Activated naive CD4-positive, alpha-beta T cell treated with anti-CD3 and anti-CD28 coated beads, Interleukin-2, amount 50 U/mL, for 72 hours (primary cell): ENCODE measurements at places on chromosomes 1 and 21.

DNA sequence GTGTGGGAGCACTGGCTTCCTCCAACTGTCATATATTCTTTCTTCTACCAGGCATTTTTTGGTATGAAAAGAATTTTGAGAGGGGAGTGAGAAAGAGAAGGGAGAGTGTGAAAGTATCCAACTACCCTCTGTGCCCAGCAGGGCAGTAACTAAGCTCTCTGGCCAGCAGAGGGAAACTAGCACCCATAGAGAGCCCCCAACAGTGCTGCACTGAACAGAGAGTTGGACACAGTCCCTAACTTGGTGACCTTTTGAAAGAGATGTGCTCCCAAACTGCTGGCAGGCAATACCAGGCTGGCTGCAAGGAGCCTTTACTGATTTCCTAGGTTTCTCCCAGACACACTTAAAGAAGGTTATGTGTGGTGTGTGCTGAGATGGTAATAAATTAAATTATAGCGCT is 118.8 kb upstream of the PBX1 start:
- no peak for DNase-seq

- no peak for DNase-seq
These were observed 126.5 kb downstream of the AKT3 start for GRCh38 chr1:243723458-243724043.

- no peak for DNase-seq
These were observed 15.0 kb downstream of the ITSN1 start for GRCh38 chr21:33657124-33657820.

DNA sequence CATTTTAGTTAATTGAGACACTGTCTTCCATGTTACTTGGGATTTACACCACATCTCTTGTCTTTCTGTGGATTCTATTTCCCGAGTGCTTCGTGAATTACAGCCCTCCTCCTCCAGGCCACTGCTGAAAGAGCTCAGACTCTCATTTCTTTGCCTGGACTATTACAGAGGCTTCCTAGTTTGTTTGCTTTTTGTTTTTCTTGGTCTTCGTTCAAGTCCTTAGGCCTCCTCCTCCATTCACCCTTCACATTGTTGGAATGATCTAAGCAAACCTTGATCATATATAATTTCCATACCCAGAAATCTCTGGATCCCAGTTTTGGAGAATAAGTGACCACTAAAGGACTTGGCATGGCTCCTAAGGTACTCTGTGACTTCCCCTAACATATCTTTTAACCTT is 94.1 kb downstream of the CNIH3 start:
- no peak for DNase-seq

GRCh38 chr1:12598974-12599373 is 19.0 kb downstream of the DHRS3 start:
- DNase-seq, result no peak

DNA sequence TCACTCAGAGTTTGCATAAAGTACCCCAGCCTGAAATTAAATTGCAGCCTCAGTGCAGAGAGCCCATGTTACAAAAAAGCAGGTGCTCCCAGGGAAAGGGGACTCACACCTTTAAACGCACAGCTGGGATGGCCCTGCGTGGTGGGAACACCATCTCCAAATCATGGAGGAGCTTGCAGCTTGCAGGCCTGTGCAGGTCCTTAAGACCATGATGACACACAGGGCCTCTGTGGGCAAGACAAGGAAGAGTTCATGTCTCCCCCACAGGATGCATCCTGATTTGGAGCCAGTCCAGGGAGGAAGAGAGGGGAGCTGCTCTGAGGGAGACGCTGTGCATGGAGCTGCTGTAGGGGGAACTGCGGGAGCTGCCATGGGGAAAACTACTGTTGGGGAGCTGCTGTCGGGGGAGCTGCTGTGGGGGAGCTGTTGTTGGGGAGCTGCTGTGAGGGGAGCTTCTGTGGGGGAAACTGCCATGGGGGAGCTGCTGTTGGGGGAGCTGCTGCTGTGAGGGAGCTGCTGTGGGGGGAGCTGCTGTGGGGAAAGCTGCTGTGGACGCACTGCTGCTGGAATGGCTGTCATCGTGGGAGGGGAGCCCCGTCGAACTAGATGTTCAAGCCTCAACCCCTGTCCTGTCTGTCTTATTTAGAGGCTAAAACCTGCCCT is 113.9 kb downstream of the MATN1 start:
- no peak for DNase-seq

DNA sequence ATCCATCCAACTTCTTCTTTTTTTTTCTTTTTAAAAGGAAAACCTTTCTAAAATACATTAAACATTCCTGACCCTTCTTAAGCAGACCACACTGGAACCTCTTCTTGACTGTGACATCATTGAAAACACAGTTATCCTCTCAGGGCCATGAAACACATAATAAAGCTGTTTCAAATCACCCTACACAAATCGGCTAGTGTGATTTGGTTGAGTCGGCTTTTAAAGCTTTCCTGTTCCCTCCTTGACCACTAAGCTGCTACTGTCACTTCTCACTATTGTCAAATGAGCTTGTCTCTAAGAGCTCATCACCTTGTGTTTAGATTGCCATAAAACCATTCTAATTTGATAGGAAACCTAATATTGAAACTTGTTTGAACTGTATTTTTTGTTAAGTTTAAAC is 5.9 kb downstream of the USP24 start:
- DNase-seq, result no peak

- no peak for DNase-seq
These were observed 177.3 kb downstream of the CAMTA1 start for GRCh38 chr1:6962478-6962995.

- DNase-seq, result no peak
These were observed 17.7 kb downstream of the MECR start for GRCh38 chr1:29213055-29213454.

- DNase-seq, result no peak
These were observed 54.6 kb downstream of the GORAB start for GRCh38 chr1:170586321-170587252.

- no peak for DNase-seq
These were observed 21.7 kb downstream of the CRYAA start for GRCh38 chr21:43190544-43190943.

GRCh38 chr1:148160048-148160342 is 7.9 kb upstream of the NBPF11 start:
- no peak for DNase-seq

DNA sequence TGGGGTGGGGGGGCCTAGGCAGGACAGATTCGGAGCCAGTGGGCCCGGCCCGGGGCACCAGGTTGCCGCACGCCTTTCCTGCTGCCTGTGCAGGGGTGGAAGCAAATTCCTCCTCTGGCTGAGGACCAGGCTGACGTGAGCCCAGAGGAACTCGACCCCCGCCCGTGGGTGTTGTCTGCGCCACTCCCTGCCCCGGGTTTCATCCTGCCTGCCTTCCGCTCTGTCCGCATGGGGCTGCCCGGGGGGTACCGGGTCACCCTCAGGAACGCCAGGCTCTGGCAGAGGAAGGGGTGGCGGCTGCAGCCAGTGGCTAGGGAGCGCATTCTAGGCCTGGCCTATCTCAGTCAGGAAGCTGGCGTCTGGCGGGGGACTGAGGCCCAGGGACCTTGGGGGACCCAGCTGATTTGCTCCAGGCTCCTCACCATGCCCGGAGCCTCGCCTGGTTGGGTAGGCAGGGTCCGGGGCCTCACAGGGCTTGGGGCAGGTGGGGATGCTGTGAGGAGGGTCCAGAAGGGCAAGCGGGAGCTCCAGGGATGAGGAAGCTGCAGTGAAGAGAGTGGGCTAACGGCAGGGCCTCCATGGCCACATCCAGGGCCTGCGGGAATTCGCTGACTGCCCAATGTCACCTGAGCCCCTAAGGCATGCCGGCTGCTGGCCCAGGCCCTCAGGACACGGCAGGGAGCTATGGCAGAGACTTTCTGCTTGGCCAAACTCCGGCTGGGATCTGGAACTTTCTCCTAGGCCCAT is 2.4 kb upstream of the IBA57 start:
- no peak for DNase-seq

- no peak for DNase-seq
These were observed 7.5 kb downstream of the SELENOF start for GRCh38 chr1:86906419-86906818.

DNA sequence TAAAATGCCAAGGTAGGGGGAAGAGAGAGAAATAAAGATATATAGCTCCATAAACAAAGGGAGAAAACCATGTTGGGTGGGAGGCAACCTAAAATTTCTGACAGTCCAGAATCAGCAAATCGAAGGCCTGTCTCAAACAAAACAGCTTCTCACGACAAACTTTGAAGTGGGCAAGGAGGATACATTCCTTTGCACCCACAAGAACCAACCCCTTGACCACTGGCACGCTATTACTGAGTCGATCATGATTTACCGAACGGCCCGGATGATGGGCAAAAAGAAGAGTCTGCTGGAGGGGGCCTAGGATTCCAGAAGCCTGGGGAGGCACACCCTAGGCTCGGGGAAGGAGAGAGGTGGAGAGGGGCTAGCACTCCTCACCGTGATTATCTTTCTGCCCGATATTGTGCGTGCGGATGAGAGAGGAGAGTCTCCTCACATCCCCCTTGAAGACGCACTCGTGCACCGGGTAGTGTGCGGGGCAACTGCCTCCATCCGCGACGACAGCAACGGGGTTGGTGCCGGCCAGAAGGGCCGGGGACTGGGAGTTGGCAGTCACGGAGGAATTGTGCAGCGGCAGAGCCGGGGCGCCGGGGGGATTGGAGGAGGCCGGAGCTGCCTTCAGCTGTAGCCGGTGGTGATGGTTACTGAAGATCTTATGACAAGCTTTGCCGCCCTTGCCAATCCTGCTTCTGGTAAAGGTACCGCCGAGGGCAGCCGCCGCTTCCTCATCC is 756 bp downstream of the ANKRD13C start:
- DNase-seq, result peak; percentile 80

DNA sequence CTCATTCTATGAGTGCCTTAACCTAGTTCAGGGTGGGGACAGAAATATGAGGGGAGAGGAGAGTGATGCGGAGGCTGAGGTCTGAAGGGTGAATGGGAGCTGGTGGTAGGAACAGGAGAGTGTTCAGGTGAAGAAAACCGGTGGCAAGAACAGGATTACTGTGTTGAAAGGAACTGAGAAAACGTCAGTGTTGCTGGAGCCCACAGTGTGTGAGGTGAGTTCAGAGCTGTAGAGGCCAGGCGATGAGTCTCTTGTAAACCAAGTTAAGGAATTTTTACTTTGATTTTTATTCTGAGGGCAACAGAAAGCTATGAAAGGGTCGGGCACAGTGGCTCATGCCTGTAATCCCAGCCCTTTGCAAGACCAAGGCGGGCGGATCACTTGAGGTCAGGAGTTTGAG is 45.3 kb upstream of the PUM1 start:
- no peak for DNase-seq

GRCh38 chr1:26827106-26827604 is 667 bp downstream of the ZDHHC18 start:
- DNase-seq, result no peak
